ENCODE measurements at places on chromosomes 4 and X.
A peak's percentile ranks its signal among the peaks of the same experiment; 100 is the strongest.

DNA sequence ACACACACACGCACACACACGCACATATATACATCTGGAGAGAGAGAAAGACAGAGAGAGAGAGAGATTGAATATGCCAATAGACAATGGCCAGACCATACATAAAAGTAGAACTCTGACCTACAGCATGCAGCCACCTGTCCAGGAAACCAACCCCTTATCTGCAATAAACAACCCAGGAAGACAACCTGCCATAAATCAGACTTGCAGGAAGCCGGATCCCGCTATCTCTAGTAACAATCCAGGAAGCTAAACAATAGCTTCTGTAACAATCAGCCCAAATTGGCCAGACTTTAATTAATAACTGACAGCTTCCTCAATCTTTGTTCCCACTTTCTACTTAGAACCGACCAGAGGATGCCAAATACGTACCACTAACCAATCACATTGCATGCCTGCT is 173.2 kb downstream of the LDB2 start:
- DNase-seq: no peak

- no peak for DNase-seq
Measured at GRCh38 chr4:186118582-186118981, 14.1 kb downstream of the FAM149A start.

DNA sequence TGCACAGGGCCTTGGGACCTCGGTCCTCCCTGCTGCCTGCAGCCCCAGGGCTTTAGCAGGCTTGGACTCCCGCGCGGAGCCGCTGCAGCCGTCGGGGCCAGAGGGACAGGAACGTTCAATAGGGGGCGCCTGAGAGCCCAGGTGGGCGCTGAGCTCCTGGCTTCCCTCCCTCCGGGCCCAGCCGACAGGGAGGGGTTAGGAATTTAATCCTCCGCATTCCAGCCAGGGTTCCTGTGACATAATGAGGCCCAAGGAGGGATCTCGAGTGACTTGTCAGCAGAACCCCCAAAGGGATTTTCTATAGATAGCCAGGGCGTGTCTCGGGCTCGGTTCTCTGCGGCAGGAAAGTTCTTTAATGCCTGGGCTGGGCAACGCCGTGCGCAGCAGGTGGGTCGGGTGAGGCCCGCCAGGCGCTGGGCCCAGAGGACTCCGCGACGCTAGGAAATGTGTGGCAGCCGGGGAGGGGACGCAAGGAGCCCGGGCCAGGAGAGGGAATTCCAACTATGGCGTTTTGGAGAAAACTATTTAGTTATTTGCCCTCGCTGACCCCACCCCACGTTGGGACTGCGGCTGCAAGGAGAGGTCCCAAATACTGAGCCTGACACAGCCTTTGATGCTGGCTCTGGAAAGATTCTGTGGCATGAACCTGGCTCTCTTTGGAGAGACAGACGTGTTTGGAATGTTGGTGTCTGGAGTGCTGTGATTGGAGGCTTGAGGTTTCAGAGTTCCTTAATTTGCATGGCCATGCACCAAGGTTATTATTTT is 285.2 kb upstream of the GATB start:
- DNase-seq: no peak

DNA sequence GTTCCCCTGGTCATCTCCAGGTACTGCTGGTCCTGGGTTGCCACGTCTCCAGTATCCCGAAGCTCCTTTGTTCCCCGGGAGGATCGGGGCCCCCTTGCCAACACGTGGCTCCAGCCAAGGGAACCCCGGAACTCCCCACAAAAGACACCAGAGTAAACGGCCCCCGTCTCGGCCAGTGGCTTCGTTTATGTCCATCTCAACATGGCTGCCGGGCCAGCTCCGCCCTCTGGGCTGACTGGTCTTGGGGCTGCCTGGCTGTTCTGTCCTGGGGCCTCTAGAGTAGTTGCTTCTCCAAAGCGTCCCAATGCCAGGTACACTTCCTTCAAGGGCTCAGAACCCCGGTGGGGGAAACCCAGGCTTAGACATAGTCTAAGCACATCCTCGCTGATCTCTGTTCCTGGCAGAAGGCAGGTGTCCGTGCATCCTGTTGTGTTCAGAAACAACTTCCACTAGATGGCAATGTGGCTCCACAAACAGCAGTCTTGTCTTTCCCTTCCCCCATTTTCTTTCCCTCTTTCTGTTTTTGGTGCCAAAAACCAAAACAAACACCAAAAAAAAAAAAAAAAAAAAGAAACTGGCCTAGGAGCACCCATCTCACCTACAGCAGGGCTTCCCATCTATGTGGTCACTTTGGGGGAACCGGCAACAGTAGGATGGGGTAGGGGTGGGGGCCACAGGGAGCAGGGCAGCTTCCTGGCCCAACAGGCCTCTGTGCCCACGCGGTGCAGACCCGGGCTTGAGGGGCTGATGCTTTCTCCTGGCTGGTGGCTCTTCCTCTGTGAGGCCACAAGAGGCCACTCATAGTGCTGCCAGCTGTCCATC is 35.3 kb downstream of the NBDY start:
- peak; percentile 64 for DNase-seq

DNA sequence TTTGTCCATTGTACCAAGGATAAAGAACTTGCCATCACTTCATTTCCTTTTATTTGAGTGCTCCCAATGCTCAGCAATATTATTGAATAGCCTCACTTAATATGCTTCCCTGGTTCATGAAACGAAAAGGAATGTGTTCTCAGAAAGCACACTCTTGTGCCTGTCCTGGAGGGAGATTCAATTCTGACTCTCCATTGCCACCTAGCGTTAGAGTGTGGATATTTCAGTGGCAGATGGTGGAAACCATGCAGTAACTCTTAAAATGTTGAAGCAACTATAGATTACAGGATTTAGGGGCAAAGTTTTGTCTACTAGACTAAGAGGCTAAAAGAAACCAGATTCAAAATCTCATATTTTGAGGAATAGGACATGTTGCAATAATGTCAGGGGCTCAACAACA is 36.0 kb downstream of the GAB3 start:
- no peak for DNase-seq

DNA sequence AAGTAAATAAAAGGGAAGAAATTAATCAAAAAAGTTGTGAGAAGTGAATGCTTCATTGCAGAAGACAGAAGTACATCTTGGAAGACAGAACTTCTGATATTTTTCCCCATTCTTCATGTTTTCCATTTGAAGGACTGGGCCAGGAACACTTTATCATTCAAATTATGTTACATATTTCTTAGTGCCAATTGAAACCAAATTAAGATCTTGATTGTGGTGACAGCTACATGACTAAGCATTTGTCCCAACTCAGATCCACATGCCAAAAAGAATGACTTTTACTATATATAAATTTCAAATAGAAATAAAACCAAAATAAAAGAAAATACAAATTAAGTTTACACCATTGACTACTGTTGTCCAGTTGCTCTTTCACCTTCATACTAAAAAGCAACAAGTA is 14.0 kb upstream of the FGF5 start:
- no peak for DNase-seq

DNA sequence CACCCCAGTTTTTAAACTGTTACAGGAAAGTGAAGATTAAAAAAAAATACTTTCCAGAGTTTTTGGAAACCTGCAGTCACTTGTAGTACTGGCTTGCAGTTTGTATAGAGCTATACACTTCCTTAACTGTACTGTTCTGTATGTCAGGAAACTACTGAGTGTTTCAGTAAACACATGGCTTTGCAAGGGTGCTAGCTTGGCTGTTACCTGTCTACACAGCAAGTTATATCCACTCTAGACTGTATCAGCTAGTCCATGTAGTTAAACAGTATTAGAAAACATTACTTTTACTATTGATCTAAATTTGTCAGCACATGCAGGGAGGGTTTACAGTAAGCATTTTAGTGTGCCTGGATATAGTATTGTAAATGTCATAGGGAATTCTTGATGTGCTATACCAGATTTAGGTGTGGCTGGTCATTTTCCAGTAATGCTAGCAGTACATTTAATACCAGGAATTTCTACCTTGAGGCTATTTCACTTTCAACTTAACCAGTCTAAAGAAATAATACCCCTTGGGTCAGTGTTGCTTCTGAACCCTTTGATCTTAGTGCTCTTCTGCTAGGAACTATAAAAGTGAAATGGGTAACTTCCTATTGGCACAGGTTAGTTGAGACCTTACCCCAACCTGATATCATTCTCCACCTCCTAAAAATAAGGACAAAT is 192.3 kb upstream of the ANKRD50 start:
- no peak for DNase-seq
